ENCODE measurements at places on chromosomes 3 and 15.

- no peak for DNase-seq
These were observed 41.2 kb downstream of the PTPN23 start for GRCh38 chr3:47421741-47422649.

DNA sequence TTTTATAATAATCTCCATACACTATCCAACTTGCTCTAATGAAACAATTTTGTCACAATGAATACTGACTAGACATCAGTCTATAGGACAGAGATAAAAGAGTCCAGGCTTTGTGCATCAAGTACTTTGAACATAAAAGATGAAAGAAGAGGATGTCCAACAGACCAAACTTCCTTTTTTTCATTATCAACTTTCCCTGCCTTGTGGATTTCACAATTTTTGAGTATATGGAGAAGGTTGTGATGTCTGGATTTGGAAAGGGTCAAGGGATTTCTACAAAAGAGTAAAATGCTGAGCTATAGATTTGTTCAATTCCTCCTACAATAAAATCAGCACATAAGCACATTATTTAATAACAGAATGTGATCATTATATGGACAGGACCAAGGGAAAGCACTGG is 25.7 kb downstream of the CD47 start:
- DNase-seq, result no peak

DNA sequence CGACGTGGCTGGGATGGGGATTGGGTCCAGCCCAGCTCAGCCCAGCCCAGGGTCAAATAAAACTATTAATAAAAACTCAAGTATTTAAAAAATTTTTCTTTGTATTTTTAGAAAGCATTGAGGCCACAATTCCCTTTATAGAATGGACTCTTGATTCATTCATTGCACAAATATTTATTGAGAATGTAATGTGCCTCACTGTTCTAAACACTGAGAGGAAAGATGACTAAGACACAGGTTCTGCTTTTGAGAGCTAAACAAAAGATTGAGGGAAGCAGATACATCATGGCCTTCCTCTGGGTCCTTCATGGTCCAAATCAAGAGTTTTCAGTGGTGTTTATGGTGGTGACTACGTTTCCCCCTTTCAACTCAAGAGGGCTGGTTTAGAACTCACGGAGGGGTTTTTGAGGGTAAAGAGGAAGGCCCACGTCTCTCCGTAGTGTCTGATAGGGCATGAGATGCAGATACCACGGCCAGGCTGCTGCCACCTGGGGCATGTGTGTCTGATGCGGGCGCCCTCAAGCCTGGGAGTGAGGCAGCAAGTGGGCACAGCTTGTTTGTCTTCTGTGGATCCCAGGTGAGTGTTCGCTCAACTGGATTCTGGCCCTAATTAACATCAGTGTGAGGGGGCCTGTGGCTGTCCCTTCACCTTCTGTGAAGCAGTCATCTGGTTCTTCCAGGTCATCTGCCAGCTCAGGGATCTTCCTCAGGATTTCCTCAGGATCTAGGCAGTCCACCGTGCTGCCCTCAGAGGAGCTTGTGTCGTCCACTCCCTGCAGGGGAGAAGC is 73.5 kb upstream of the SCN5A start:
- DNase-seq, result no peak

DNA sequence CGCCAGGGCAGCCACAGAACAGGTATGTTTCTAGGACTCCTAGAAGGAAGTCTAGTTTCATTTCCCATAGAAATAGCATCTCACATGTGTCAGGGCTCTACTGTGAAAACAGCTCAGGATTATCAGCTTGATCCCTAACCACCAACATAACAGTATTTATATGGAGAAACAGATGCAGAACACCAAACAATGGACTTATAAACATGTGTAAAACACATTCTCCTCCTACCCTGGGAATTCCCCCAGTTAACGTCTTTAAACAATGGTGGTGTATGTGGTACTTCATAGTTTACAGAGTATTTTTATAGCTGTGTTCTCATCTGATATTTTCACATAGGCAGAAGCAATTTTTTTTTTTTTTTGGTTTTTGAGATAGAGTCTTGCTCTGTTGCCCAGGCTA is 9.7 kb downstream of the TNFSF10 start:
- peak; percentile 95 for DNase-seq

DNA sequence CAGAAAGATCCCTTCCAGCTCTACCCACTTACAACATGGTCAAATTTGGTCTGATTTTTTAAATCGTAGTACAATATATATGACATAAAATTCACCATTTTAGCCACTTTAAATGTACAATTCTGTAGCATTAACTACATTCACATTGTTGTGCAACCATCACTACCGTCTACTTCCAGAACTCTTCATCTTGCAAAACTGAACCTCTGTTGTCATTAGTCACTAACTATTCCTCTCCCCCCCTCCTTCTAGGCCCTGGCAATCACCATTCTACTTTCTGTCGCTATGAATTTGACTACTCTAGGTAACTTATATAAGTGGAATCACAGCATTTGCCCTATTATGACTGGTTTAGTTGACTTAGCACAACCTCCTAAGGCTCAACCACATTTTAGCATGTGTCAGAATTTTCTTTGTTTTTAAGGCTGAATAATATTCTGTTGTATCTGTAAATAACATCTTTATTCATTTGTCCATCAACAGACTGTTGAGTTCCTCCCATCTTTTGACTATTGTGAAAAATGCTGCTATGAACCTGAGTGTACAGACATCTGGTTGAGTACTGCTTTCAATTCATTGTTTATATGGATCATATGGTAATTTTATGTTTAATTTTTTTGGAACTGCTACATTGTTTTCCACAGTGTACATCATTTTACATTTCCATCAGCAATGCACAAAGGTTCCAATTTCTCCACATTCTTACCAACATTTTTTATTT is 35.5 kb upstream of the CCR2 start:
- no peak for DNase-seq

Data from LNCaP clone FGC (cell line).